ENCODE measurements at places on chromosomes 5 and 9.

- no peak for DNase-seq
Measured at GRCh38 chr5:159878988-159879471, 37.3 kb upstream of the ADRA1B start.

GRCh38 chr5:112634166-112634565, 103.5 kb upstream of the APC start:
- no peak for DNase-seq

GRCh38 chr5:43547532-43547931, 9.3 kb downstream of the PAIP1 start:
- no peak for DNase-seq

DNA sequence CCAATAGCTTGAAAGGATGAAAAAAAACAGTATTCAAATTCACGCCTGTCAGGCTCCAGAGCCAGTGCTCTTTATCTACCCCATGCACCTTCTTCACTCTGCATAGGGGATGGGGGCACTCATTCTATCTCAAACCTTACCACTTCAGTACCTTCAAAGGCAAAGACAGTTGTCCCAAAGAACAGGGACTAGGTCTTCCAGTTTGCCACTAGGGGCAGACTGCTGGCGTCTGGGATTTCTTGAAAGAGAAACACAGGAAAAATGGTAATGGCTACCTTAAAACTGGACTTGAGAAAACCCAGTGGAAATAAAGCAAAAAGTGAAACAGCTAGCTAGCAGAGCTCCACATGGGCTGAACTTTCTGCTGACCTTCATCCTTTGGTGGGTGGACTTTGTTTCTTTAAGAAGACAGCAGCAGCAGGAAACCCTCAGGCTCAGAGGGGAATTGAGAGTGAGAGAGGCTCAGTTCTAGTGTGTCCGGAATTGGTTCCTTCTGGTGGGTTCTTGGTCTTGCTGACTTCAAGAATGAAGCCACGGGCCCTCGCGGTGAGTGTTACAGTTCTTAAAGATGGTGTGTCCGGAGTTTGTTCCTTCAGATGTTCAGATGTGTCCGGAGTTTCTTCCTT, 41.0 kb upstream of the SLC36A1 start:
- DNase-seq = no peak

- DNase-seq = no peak
Measured at GRCh38 chr5:147763791-147764525, 18.6 kb downstream of the JAKMIP2 start.

DNA sequence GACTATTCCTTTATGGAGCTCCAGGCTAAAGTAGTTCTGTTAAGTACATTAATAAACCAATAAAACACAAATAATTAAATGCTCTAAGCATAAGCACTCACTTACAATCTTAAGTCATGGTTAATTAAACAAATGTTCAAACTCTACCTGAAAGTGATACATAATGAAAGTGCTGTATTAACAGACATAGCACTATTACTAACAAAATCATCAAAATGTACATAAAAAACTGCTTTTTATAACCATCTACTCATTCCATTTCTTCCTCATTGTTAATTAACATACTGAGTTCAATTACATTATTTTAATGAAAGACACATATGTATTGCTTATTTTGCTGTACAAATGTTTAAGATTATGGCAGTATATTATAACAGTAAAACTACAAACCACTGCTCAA, 107.3 kb downstream of the AP3B1 start:
- DNase-seq = no peak

DNA sequence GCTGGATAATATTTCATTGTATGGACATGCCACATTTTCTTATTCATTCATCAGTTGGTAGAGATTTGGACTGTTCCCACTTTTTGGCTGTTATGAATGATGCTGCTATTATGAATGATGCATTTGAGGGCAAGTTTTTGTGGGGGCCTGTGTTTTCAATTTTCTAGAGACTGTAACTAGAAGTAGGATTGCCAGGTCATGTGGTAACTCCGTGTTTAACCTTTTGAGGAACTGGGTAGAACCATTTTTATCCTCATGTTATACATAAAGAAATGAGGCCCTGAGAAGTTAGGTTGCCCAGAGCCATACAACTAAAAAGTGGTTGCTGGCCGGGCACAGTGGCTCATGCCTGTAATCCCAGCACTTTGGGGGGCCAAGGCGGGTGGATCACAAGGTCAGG, 22.4 kb upstream of the STRBP start:
- DNase-seq = no peak

- DNase-seq = no peak
Measured at GRCh38 chr5:91269198-91269597, 113.9 kb downstream of the ARRDC3 start.

GRCh38 chr9:111527347-111527746, 2.4 kb downstream of the ZNF483 start:
- DNase-seq = no peak

Measured in KG1 (cell line).